ENCODE measurements at places on chromosomes 12 and 14.
A peak's percentile ranks its signal among the peaks of the same experiment; 100 is the strongest.

GRCh38 chr12:127383281-127383680 is 883.7 kb upstream of the TMEM132C start:
- no peak for DNase-seq

DNA sequence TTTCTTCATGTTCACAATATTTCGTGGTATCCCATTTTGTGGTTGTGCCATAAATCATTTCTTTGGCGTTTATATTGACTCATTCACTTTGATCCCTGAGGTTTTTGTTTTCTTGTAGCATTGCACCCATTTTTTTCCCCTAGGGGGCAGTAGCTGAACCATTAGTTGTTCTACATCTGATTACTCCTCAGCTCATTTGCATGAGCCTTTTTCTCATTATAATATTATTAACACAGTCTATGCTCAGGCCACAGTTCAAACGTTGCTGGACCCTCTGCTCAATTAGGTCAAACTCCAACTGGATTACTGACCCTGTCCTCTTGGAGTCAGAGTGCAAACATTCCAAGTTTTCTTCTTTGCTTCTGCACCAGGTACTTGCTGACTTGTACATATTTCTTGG is 475.4 kb upstream of the SEL1L start:
- no peak for DNase-seq

GRCh38 chr14:34628681-34629135 is 1.2 kb downstream of the SNX6 start:
- DNase-seq: peak; percentile 21

DNA sequence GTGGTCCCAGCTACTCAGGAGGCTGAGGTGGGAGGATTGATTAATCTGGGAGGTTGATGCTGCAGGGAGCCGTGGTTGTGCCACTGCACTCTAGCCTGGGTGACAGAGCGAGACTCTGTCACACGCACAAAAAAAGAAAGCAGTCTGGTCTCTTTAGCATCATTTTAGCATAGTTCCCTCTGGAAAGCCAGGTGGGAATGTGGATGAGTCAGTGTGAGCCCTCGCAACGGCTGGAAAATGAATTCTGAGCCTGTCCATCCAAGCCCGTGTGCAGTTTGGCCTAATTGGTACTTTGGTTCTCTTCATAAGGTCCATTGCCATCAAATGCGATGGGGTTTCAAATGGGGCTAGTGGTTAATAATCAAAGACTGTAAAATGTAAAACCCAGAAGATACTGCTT is 2.4 kb downstream of the MYL2 start:
- no peak for DNase-seq

DNA sequence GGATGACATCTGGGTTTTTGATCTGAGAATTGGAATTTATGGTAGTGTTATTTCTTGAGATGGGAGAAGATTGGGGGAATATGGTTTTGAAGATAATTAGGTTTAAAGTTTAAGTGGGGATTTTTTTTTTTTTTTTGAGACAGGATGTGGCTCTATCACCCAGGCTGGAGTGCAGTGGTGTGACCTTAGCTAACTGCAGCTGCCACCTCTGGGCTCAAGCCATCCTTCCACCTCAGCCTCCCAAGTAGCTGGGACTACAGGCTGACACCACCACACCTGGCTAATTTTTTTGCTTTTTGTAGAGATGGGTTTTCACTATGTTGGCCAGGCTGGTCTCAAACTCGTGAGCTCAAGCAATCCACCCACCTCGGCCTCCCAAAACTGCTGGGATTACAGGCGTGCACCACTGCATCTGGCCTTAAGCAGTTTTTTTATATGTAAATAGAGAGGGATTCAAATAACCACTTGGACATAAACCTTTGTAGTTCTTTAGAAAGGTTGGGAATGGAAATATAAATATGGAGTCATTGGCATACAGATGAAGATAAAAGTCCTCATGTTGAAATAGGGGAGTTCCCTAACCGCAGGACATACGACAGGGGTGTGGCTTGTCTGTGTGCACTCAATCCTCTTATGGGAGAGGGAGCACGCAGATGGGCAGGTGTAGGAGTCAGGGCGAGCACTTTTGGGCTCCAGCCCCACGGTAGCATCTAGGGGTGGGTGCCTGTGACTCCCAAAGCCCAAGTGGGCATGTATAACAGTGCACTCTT is 4.7 kb downstream of the LIN52 start:
- no peak for DNase-seq

GRCh38 chr14:43651896-43652295 is 855.2 kb downstream of the FSCB start:
- no peak for DNase-seq

DNA sequence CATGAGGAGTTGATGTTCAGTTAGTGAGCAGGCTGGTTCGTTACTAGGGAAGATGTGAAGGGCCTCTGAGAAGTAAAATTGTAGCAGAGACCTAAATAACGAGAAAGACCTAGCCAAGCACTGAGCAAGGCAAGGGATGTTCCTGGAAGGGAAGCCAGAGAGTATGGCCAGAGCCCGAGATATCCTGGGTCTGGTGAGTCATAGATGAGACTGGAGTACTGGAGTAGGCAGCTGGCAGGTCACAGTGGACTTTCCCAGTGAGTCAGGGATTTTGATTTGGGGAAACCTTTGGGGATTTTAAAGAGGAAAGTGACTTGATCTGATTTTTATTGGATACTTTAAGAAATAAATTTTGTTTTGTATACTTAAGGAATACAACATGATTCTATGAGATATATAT is 369.0 kb downstream of the DIO2 start:
- DNase-seq: no peak

GRCh38 chr12:1302201-1302870 is 292.0 kb downstream of the FBXL14 start:
- no peak for DNase-seq

- DNase-seq: no peak
These were observed 109.4 kb downstream of the SLC15A5 start for GRCh38 chr12:16168078-16168477.

GRCh38 chr14:59458486-59458885 is 6.7 kb downstream of the GPR135 start:
- no peak for DNase-seq

- DNase-seq: no peak
These were observed 329.8 kb downstream of the CACNA1C start for GRCh38 chr12:2382370-2383155.

DNA sequence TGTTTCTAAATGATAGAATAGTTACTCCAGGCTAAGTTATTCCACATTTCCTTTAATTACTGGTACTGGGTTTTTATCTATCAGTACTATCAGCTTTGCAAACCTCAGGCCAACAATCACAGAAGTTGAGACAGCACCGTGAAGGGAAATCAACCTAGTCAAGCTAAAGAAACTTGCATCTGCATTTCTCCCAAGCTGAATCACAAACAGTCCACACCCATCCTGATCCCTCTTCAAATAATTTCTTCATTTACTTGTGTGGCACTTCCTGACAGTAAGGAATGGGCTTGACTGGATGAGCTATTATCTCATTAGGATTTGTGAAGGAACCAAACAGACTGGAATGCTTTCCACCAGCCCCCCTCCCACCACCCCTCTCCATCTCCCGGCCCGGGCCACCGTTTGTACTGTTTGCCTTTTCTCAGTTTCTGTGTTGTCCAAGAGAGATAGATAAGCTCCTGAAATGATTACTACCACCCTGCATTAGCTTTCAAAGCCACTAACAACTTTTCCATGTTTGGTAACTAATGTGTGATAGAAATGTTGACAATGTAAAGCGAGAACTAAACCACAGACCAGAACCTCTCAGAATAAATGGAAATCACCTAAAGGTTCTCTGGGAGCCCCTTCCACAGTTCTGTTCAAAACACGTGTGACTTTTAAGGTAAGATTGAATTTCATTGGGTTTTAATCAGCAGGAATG is 236.3 kb downstream of the SLC25A21 start:
- DNase-seq: no peak

DNA sequence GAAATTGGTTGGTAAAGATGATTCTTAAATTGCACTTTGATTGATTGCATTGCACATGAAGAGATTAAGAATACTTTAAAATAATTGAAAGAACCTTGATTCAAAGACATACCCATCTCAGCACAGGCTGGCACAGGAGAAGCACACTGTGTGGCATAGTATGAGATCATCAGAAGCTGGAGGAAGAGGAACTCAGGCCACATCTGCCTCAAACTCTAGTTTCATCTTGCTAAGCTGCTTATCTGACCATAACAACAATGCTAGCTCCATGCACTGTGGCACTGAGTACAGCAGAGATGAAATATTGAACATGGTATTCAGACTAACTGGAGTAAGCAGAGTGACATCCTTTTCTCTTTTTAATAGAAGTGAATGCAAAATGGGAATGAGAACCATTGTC is 99.1 kb downstream of the TBC1D30 start:
- DNase-seq: no peak

DNA sequence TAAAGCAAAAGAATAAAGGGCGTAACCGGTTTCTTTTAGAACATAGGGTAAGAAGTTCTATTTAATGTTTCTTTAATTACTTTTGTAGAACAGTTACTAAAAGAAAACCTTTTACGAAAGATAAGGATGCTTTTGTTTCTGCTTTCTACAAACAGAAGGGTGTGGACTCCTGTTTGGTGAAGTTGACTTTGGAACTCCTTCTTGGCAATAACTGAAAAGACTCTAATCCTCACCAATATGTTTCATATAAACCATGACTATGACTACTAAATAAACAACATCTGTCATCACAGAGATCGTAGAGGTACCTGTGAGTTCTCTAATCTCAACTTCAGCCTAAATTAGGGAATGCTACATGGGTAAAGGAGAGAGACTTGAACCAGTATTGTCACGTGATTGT is 210.8 kb upstream of the FLRT2 start:
- no peak for DNase-seq

GRCh38 chr14:85195872-85196477 is 334.0 kb upstream of the FLRT2 start:
- DNase-seq: no peak

DNA sequence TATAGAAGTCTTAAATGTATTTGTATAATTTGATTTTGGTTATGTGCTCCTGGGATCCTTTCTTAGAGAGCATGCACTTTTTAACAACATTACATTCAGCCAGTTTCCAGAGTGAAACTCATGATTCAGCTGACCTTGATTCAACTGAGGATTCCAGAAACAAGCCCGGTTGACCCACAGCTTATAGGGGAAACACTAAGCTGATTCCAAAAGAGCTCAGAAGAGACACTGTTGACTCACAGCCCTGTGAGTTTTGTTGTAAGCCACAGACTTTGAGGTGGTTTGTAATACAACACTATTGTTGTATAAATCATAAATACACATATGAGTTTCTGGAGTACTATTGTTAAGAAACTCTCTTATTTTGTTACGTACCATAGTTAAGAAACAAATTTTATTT is 133.8 kb upstream of the MGAT4C start:
- no peak for DNase-seq

DNA sequence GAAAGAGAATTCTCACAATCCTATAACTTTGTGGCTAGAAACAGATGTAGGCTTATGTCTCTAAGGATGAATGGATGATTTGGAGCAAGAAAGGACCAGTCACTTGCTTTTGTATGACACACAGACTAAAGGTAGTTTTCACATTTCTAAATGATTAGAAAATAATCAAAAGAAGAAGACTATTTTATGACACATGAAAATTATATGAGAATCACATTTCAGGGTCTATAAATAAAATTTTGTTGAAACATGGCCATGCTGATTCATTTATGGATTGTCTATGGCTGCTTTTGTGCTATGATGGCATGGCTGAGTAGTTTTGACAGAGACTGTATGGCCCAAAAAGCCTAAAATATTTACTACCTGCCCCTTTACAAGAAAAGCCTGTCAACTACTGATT is 49.4 kb upstream of the FRMD6 start:
- DNase-seq: no peak

DNA sequence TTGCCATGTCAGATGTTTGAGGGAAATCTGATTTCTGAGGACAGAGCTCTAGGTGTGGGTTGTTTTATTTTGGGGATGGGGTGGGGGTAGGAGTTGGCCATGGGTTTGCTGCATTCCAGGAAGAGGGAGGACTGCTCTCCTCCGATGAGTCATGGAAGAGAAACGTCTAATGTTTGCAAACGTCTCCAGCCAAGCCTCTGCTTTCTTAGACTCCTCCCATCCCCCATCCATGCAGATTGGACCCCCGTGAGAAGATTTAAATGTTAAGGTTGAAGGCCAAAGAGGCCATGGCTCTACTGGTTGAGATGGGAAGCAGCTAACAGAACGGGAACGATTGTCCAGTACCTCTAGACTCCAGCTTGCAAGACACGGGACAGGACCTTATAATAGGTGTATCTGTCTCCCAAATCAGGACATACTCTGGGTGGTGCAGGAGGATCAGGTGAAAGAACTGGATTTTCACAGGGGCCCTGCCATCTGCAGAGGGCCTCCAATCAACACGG is 11.4 kb upstream of the ATP2A2 start:
- DNase-seq: no peak

GRCh38 chr14:74609721-74610120 is 2.3 kb downstream of the LTBP2 start:
- no peak for DNase-seq

- no peak for DNase-seq
These were observed 2.8 kb upstream of the FOXG1 start for GRCh38 chr14:28763751-28764256.

GRCh38 chr12:7951671-7952070 is 15.7 kb upstream of the SLC2A3 start:
- no peak for DNase-seq

GRCh38 chr12:65586796-65587195 is 237.5 kb upstream of the HMGA2 start:
- no peak for DNase-seq

DNA sequence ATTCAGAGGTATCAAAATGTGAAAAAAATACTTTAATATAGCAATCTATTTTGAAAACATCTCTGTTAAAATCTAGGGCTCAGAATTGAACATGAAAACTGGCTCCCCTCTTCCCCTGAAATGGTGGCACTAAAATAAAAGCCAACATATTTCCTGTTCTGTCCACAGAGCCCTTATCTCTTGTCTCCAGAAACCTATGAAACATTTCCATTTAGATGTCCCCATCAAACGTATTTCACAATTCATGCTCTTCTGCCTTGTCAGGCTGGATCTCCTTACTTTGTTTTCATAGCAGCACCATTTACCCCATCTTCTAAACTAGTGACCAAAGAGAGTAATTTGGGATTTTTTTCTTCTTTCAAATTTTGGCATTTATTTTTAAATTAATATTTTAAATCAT is 42.4 kb downstream of the PDE3A start:
- DNase-seq: no peak

- DNase-seq: no peak
These were observed 3.1 kb upstream of the HOTAIR start for GRCh38 chr12:53977596-53978445.

GRCh38 chr12:71744522-71745300 is 10.0 kb upstream of the RAB21 start:
- no peak for DNase-seq

- no peak for DNase-seq
These were observed 12.6 kb downstream of the CFL2 start for GRCh38 chr14:34701808-34702207.
